H9 (cell line): ENCODE measurements at places on chromosomes 6 and 20. TPM values are rescaled to one million over a fixed set of nuclear protein-coding genes. Genes with fewer than 3 reads are reported as not detected.

DNA sequence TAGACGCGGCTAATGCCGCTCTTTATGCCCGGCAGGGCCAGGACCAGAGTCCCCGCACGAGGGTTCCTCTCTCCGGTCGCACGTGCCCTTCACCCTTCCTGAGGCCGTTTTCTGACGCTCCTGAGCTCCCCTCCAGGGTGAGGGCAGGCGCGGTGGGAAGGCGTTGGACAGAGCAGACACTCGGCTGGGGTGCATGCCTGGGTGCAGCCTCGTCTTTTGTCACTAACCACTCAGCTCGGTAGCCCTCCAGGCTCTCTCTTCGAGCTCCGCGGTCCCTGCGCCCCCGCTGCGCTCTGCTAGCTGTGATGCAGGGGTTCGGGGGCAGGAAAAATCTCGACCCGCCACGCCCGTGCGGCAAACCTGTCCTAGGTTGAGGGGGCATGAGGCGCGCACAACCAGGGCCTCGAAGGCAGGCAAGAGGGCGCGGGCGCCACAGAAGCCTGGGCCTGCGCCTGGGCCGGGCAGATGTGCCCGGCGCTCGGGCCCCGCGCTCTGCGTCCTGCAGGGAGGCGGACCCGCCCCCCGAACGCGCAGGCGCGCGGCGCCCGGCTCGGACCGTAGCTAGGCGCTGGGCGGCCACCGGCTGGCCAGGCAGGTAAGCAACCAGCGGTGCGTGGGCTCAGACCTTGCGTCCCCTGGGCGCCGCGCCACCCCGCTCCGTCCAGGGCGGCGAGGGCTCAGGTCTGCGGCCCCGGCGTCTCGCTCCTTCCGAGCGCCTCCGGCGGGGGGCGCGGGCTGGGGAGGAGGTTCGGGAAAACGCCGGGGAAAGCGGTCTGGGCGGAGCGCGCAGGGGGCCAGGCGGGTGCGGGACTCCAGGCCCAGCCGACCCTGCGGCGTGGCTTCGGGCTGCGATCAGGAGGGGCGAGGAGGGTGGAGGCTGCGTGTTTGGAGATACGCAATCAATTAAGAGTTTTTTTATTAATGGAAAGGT, at the start of gene L3MBTL1:
Gene L3MBTL1, plus strand, starts transcription at position 548 of the 931 bp plus-strand sequence. CDS start 5,807 bp downstream, outside the sequence.
- peak; percentile 83 for DNase-seq

DNA sequence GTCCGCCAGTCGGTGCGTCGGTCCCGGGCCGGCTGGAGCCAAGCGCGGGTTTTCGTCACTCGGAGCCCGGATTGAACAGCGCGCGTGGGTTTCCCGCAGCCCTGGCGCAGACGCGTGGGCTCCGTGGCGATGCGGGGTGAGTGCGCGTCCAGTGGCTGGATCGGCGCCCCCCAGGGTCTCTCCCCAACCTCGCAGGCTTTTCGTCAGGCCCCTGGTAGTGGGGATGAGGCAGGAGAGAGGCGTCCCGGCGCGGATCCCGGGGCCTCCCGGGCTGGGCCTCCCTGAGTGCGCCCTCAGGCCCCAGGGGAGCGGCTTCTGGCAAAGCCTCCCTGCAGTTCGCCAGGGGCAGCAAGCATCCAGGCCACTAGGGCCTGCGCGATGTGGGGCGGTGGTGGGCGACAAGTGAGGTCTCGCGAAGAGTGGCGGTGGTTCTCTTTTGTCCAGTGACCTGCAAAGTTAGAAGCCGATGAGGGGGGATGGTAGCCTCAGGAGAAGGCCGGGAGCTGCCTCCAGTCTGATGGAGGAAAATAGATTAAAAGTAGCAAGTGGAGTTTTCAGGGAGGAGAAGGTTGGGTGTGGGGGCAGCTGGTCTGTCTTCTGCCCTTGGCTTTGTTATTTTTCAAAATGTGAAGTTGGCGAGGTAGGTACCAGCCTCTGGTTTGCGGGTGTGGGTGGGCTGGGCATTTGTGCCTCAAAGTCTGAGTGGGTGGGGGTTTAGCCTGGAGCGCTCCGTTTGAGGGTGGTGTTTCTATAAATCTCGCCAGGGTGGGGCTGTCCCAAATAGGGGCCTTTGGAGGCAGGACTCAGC, 1.6 kb downstream of the TOX2 start:
- DNase-seq, result no peak

The IRF4 gene
- 0.31 and 0.68 TPM in 2 replicates for total RNA-seq

DNA sequence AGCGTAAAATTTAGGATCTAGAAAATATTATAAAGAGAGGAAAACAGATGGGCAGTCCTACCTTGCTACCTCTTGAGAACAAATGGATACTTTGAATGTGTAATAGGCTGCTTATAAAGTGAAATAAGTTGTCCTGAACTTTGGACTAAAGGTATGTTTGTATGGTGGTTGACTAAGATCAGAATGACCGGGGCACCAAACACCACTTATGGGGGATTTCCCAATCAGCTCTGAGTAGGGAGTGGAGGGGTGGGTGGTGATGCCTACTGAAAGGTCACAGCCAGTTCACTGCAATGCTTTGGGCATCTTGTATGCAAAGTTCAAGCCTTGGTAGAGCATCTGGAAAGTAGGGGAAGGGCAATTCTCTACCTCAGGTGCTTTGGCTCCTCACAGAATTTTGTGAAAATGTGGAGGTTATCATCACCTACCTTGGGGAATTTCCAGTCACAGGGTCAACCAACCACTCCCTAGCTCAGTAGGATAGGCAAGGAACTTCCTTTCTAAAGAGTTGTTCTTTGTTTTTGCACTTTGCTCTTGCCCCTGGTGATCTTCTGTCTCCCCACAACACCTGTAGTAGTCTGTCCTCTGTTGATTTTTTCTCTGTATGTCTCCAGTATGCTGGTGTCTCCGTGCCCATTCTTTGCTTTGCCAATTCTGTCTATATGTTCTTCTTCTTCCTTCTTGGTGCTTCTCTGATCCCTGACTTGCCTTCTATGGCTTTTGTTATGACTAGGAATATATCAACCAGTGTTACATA, at the start of gene TRIM31:
Gene TRIM31, minus strand, starts transcription at position 88 of the 757 bp plus-strand sequence. CDS start 285 bp downstream, outside the sequence.
- DNase-seq, result no peak

DNA sequence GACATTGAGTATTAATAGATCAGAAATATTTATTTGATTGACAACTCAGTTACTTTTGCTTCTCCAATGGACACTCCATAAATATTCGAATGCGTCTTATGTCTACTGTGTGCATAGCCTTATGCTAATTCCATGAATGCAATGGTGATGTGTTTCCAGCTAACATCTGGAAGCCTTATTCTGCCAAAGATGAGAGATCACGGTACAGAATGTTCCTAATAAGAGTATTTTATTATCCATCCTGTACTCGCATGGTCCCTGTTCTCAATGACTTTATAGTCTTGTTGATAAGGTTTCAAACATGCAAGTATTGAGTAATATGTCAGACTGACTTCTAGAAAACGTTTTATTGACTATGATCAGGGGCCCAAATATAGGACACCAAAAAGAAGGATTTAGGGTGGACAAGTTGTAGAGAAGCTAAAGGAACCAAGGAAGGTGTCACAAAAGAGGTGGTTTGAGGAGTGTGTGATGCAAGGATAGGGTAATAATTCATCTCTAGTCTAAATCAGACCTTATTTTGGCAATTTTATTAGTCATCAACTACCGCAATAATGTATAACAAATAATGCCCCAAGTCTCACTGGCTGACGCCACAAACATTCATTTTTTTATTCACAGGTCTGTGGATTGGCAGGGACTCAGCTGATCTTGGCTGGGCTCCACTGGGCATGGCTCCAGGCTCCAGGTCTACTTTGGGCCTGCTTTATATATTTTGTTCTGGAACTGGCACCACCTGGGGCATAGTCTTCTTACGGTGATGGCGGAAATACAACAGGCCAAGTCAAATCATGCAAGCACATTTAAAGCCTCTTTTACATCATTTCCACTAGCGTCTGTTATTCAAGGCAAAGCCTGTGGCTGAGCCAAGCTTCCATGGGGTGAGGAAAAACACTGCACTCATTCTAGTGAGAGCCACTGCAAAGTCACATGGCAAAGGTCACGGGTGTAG, 24.5 kb upstream of the CD83 start:
- DNase-seq, result no peak

DNA sequence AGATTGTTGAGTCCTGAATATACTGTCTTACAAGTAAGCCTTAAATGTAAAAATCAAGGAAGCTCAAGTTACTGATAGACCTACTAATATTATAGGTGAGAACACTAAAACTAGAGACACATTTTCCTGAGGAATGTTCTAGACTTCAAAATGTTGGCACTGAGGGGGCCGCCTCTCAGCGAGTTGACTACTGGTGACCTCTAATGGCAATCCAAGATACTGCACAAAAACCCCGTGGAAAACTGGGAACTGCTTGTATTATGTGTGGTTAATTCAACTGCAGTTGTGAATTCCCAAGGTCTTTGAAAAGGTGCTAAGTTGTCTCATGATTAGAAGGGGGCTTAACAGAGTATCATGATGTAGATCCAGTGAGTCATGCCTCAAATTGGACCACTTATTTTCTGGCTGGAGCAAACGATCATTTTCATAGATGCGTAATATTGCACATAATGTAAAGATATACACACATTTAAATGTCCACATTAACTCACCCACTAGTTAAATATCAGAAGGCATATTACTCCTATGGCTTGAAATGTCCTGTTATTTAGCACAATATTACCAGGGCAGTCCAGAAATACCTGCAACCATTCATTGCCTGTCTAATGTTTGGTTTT, 336.2 kb downstream of the FOXA2 start:
- DNase-seq, result no peak

The MICB gene
- 6.2 and 6.8 TPM in 2 replicates for total RNA-seq

The UNC5CL gene
- 0.79 and 0.81 TPM in 2 replicates for total RNA-seq

DNA sequence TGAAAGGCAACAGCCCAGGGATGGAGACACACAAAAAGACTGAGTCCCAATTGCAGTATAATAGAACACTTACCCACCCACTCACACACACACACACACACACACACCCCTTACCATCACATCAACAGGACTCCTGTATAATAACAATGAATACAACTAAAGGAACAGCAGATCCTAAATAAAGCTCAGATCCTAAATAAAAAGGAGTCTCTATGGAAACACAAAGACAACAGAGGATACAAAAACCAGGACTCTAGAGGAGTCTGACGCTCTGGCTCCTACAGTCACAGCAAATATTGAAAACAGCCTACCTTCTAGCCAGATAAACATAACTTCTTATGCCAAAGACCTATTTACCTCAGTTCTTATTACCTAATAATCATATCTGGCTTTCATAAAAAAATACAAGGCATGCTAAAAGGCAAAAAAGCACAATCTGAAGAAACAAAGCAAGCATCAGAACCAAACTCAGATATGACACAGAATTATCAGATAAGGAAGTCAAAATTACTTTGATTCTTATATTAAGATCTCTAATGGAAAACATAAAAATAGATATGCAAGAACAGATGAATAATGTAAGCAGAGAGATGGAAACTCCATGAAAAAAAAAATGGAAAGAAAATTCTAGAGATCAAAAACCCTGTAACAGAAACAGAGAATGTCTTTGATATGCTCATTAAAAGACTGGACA, 134.9 kb downstream of the MMUT start:
- no peak for DNase-seq

The OSBPL2 gene
- 42.9 and 47.3 TPM in 2 replicates for total RNA-seq

GRCh38 chr6:39904946-39905639, 29.2 kb downstream of the MOCS1 start:
- no peak for DNase-seq

The TREM1 gene
- total RNA-seq, result not detected in 2 replicates

GRCh38 chr20:19528286-19529030, 229.6 kb upstream of the RIN2 start:
- no peak for DNase-seq

GRCh38 chr6:26158581-26159356, 71.5 kb downstream of the HFE start:
- no peak for DNase-seq

GRCh38 chr20:25397096-25397495, 6.5 kb upstream of the ABHD12 start:
- DNase-seq, result no peak

GRCh38 chr20:17611540-17612286, 41.8 kb downstream of the DSTN start:
- peak; percentile 67 for DNase-seq

The ZSCAN23 gene
- 2.9 and 4.1 TPM in 2 replicates for total RNA-seq

The SLC29A1 gene
- 118 and 124 TPM in 2 replicates for total RNA-seq

The IMPG1 gene
- total RNA-seq, result not detected in 2 replicates

DNA sequence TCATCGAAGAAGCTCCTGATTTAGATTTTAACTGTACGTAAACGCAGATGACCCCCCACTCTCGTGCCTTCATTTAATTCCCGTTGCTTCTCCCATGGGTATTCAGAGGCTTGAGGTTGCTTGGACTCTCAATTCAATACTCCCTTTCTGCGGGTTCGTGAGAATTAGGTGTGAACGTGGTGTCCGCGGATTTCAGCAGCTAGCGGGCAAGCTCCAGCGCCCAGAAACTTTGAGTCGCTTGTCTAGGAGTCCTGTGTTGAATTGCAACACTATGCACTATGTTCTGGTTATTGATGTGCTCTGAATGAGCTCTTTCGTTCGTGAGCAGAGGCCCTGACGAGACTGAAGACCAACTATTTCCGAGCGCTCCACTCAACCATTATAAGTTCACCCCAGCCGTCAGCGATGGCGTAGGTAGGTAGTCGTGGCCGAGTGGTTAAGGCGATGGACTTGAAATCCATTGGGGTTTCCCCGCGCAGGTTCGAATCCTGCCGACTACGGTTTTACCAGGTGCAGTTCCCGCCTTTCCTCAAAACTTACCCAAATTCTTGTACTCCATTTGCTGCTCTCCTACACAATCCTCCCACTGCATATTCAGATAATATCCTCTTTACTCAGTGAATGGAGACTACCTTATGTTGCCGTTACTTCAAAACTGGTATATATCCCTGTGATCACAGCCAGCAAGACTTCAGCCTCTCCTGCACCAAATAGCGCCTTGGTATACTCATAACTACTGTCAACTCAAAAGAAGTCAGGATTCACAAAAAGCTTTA, 72.6 kb upstream of the ZNF184 start:
- peak; percentile 85 for DNase-seq

- DNase-seq, result no peak
Observed at GRCh38 chr20:18624948-18625347, 37.1 kb downstream of the DTD1 start.

- DNase-seq, result peak; percentile 71
Observed at GRCh38 chr20:63452821-63453523, 19.5 kb downstream of the KCNQ2 start.

The JPH2 gene
- 0.31 and 0.35 TPM in 2 replicates for total RNA-seq
